ENCODE measurements at places on chromosomes 2 and 18. TPM values are rescaled to one million over a fixed set of nuclear protein-coding genes. Genes with fewer than 3 reads are reported as not detected.

The EVA1A gene
- 53.2 TPM for total RNA-seq

The LYPD6B gene
- not detected for total RNA-seq

The ATOH8 gene
- total RNA-seq: 5.4 TPM

The UNC80 gene
- not detected for total RNA-seq

The SERPINB13 gene
- 0.13 TPM for total RNA-seq

The CCDC150 gene
- 26.3 TPM for total RNA-seq

The SOCS6 gene
- 28.4 TPM for total RNA-seq

The BOLL gene
- not detected for total RNA-seq

The ALK gene
- total RNA-seq: not detected

The ZNF892 gene
- 6.4 TPM for total RNA-seq

The FAM124B gene
- 125 TPM for total RNA-seq

The VIT gene
- total RNA-seq: 2.2 TPM

The RAB11FIP5 gene
- 45.1 TPM for total RNA-seq

The POMC gene
- 0.29 TPM for total RNA-seq

The RESP18 gene
- total RNA-seq: not detected

The SERPINB2 gene
- total RNA-seq: 28.1 TPM

The RMC1 gene
- 28.2 TPM for total RNA-seq

The RAMP1 gene
- not detected for total RNA-seq

The PRSS56 gene
- total RNA-seq: not detected

The LIMS2 gene
- 11.2 TPM for total RNA-seq

The GALNT3 gene
- 0.36 TPM for total RNA-seq

The TTN gene
- total RNA-seq: 3.2 TPM

The MC4R gene
- not detected for total RNA-seq

The RFX8 gene
- total RNA-seq: 2.0 TPM

All from thoracic aorta endothelial cell (primary cell).